SHP77 (cell line): ENCODE measurements at places on chromosomes 7 and 10.

DNA sequence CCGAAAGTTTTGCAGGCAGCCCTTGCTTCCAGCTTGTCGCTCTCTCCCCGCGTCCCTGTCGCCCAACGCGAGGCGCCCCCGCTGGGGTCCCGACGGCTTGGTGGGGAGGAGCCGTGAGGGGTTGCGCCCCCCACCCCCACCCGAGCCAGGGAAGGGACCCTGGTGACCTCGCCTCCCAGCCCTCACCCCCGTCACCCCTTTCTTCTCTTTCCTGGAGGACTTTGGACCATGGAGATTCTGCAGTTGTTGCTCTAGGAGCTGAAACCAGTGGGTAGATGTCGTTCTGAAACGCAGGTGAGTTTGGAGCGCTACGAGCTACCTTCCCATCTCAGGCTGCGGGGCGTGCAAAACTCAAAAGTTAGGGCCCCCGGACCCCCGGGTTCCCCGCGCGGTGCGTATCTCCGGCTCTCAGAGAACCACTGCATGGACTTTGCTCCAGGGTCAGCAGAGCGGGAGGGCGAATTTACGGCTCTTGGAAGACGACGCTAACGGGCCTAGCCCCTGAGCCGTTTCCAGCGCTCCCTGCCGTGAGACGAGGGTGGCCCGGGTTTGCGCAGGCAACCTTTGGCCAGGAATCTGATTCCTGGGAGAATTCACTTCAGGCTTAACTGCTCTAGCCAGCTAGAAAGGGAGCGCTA lies 684 bp upstream of the ATXN7L1 start:
- DNase-seq: no peak

- peak; percentile 25 for DNase-seq
Observed at GRCh38 chr7:29086545-29086944, 59.8 kb downstream of the CPVL start.

DNA sequence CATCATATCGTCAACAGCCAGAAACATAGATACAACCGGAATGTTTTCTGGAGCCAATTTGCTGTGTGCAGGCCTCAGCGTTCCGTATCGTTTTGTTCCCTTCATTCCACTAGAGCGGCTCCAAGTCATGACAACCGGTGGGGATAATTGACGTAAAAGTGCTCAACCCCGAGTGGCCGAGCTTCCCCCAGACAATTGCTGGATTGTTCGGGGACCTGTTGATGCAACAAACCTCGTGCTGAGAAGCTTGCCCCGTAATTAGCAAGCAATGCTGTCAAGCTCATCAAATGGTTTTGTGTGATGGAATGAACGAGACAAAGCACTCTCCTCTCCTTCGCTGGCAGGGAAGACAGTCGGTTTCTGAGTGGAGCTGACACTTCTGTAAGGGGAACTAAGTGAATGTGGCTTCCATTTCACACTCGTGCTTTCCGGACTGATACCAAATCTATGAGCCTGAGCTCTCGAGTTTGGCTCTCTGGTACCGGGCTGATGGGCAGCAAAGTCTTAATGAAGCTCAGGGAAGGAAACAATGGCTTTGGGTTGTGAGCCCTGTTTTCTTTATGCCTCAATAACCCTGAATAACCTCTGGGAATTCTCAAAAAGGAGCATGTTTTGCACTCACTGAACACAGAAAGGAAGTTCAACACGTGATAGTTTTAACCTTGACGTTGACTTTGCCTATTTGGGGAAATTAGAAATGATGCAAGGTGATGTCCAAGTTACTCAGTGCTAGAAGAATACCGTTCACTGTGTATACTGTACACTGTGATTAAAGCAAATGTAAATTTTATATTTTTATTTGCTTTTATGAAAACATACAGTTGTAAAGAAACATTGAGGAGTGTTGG lies 220.5 kb downstream of the BAMBI start:
- no peak for DNase-seq

- DNase-seq: peak; percentile 87
Observed at GRCh38 chr10:100025576-100025975, 15.8 kb upstream of the DNMBP start.

- no peak for DNase-seq
Observed at GRCh38 chr10:62842983-62843382, 26.8 kb upstream of the EGR2 start.

GRCh38 chr7:20330928-20331909 lies 519 bp downstream of the ITGB8 start:
- no peak for DNase-seq

DNA sequence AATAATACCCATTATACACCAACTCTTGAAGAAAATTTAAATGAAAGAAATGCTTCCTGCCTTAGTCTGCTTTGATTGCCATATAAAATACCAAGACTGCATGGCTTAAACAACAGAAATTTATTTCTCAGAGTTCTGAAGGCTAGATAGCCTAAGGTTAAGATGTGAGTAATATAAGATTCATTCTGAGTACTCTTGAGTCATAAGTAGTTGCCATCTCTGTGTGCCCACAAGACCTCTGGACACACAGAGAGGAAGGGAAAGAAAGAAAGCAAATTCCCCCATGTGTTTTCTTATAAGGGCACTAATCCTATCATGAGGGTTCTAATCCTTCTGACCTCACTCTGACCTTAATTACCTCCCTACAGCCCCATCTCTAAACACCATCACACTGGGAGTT lies 201.2 kb downstream of the PTN start:
- no peak for DNase-seq

DNA sequence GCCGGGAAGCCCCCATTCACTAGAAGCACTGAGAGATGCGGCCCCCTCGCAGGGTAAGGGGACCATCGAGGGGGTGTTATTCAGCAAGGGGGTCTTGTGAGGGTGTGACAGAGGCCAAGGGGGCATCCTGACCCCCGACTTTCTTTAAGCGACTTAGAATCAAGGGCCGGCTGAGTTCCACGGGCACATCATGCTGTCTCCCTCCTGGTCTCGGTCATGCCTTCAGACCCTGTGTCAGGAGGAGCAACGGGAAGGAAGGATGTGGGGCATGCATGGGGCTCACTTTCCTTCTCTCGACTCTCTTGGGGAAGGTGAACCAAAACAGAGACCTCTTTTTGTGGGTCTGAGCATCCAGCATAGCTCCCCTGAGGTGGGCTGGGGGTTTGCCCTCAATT lies 2.5 kb downstream of the ACSL5 start:
- DNase-seq: no peak

- DNase-seq: no peak
Observed at GRCh38 chr7:151757274-151757673, 119.6 kb downstream of the PRKAG2 start.

- DNase-seq: no peak
Observed at GRCh38 chr10:32940321-32941301, 17.4 kb downstream of the ITGB1 start.

- no peak for DNase-seq
Observed at GRCh38 chr10:35449944-35450343, 113.6 kb downstream of the CCNY start.

DNA sequence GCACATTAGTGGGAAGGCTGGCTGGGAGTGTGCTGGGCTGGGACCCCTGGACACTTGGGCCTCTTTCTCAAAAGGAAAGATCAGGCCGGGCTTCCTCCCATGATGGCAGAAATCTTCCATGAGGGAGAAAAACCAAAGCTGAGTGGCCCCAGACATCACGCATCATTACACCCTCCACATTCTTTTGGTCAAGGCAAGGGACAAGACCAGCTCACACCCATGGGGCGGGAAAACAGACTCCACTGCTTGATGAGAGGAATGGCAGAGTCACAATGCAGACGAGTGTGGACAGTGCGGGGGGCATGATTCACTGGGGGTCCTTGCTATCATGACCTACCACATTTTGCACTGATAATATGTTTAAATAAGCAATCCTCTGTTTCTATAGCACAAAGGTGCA lies 73.3 kb downstream of the CREB3L2 start:
- DNase-seq: no peak

DNA sequence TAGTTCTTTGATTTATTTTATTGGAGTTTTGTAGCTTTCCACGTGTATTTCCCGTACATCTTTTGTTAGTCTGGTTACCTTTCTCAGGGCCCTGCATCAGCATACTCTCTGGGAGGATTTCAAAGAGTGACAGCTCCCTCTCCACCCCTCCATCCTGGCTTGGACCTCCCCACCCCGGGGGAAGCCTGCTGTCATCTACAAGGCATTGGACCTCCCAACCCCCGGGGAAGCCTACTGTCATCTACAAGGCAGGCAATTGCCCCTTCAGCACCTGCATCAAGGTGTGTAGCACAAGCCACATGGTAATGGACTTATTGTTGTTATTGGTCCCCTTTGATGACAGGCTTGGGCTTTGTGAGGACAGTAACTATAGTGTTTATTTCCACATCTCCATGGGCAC lies 390.1 kb downstream of the TCERG1L start:
- no peak for DNase-seq
